ENCODE measurements at places on chromosomes 3 and 15. TPM values are rescaled to one million over a fixed set of nuclear protein-coding genes. Genes with fewer than 3 reads are reported as not detected.
A peak's percentile ranks its signal among the peaks of the same experiment; 100 is the strongest.

GRCh38 chr3:124116906-124117305 is 125.0 kb upstream of the ROPN1 start:
- no peak for DNase-seq

DNA sequence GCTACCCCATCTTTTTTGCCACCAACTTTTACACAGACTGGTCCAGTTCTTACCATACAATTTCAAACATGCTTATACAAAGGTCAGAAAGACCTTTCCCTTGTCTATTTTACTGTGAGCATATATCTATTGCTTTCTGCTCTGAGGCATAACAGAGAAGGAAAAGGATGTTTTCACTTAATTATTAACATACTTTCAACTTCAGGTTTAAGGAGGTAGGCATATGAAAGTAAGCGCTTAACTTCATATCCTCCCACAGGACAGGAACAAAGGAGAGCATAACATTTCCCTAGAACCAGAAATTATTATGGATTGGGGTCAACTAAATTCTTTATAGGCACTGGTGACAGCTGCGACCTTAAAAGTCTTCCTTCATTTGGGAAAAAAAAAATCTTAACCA is 1.1 kb downstream of the MYEF2 start:
- DNase-seq, result no peak

GRCh38 chr3:10935846-10936631 is 56.5 kb upstream of the SLC6A1 start:
- no peak for DNase-seq

DNA sequence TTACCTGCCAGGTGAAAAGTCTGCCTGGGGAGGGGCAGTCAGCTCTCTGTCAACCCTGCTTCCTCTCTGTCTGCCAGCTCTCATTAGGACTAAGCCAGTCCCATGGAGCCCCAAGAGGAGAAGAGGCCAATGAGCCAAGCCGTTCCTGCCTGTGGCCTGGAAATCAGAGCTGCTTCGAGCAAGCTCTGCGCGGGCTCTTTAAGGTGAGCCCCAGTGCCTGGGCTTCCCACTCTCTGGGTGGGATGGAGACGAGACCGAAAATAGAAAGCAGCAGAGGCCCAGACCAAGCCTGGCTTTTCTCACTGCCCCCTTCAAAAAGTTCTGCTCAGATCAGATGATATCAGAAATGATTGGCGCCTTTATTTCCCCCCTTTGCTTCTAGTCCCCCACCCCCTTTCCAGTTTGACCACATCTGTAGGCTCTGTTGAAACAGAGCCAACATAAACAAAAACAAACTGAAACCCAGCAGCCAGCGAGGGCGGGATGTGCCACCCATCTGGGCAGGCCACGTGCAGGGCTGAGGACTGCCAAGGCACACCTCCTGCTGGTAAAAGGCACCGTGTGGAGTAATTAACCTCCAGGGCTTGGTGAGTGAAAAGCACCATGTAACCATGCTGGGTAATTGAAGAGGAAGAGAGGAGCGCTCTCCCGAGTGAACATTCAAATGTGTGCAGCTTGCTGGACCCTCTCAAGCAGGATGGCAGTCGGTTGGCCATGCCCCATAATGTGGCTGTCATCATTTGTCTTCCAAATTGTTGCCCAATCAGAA is 471.0 kb upstream of the PROK2 start:
- DNase-seq, result peak; percentile 80

DNA sequence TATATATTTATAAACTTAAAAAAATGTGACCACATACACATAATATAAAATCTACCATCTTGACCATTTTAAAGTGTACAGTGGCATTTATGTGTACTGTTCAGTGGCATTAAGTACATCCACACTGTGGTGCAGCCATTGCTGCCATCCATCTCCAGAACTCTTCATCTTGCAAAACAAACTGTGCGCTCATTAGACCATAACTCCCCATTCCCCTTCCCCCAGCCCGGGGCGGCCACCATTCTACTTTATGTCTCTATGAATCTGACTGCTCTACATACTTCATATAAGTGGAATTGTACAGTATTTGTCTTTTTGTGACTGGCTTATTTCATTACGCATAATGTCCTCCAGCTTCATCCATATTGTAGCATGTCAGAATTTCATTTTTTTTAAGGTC is 47.8 kb downstream of the CTXND1 start:
- no peak for DNase-seq

DNA sequence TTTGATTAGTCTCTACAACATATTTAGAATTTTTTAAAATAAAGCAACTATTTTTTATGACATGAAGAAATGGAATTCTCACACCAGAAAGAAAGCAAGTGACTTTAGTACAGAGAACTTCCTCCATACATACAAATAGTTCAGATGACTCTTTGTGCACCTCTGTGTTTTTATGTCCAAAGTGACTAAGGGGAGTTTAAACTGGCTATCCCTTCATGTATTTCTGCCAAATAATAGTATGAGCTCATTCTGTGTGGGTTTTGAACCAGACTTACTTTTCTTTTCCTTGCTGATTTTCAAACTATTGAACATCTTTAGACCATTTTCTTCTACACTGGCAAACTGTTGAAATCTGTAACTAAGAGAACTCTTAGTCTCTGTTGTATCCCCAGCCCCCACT is 196.3 kb downstream of the EPHA3 start:
- no peak for DNase-seq

The NRG4 gene
- 6.1 TPM for total RNA-seq

The DAZL gene
- not detected for total RNA-seq
